Stimulated activated naive CD4-positive, alpha-beta T cell treated with Interleukin-2 at 50 U/mL for 16 hours (primary cell): ENCODE measurements at places on chromosomes 3 and 15.

- DNase-seq = no peak
These were observed 1.9 kb downstream of the TUSC2 start for GRCh38 chr3:50326182-50326541.

DNA sequence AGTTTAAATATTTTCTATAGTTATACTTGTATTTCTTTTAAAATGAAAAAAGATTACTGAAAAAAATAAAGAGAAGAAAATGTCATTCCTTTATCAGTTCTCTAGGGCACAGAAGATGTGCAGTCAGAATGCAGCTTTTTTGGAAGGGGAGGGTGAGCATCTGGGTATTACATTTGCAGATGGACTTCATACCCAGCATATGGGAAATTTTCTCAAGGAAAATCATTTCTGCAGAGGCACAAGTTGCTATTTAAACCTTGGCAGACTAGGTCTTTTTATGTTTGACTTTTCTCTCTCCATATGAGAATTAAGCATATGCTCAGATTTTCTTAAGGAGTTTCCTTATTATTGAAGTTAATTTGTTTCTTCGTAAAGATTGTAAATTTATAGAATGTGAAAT lies 39.5 kb upstream of the ZNF385D start:
- no peak for DNase-seq

DNA sequence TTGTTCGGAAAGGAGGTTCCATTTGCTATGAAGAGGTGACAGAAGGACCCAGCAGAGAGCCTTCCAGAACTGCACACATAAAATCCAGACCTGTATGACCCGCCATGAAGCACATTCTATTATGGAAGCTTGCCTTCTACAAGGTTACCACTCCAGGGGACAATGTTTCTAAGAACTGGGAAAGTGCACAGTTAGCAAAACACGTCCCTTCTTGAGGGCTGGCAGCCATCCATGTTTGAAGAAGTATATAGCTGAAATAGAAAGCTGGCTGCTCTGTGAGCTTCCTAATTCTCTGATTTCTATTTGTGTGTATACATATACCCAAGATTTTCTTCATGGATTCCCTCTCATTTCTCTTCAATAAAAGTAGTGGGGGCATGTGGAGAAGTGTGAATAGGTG lies 74.6 kb downstream of the CNTN3 start:
- DNase-seq = no peak

GRCh38 chr3:106965307-106965706 lies 411.9 kb upstream of the CCDC54 start:
- no peak for DNase-seq

DNA sequence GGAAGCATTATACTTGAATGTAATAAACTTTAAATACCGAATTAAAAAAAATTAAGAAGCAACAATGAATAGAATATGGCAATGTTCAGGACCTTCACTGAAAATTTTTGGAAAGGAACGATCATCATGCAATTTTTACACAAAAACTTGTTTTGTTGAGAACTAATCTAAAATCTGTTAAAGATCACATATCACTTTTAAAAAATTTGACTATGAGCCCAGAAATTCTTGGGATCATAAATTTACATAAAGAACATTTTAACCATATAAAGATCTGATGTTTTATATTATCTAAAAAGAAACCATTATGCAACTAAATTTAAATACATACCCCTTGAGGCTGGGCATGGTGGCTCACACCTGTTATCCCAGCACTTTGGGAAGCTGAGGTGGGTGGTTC lies 76.2 kb upstream of the MELTF start:
- DNase-seq = no peak

DNA sequence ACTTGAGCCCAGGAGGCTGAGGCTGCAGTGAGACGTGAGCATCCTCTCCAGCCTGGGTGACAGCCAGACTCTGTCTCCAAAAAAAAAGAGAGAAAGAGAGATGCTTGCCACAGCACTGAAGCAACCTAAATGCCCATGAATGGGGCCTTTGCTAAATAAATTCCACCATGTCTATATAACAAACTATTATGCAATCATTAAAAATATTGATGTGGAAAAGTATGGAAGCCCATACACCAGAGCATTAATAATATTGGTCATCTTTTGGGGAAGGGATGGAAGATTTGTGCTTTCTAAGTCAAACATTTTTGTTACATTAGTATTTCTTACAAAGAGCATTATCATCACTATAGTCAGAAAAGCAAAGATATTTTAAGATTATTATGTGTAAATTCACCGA lies 116.6 kb downstream of the MEGF11 start:
- no peak for DNase-seq

DNA sequence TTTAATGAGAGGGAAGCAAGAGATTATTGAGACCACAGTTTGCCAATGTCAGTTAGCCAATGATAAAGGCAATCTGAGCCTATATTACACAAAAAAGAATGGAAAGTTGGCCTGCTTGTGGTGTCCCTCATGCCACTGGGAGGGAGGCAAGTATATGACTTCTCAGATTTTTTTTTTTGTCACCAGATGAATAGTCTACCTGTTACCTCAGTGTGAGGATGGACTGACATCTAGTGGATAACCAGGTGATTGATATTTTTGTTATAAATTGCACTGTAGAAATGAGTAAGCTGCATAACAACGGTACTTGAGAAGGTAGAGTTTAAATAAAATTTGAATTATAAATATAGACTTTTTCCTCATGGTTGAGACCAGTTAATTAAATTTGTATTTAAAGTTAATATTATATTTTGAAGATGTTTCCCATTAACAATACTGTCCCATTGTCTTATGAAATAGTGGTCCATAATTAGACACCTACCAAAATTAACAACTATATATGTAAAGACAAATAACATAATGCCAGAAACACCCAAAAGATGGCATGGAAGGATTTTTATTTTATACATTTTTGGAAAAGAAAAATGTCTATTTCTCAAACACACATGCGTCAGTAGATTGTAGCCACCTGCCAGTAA lies 237.8 kb upstream of the GADL1 start:
- DNase-seq = no peak

DNA sequence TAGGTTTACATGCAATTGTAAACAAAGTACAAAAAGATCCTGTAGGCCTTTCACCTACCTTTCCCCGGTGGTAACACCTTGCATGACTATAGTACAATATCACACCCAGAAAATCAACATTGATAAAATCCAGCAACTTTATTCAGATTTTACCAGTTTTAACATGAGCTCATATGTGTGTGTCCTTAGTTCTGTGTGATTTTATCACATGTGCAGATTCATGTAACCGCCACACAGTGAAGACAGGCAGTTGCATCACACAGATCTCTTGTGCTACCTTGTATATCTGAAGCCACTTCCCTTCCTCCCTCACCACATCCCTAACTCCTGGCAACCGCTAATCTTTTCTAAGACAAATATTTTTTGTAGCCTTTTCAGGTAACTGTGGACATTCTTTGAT lies 183.5 kb upstream of the C2CD4B start:
- DNase-seq = no peak
